AG08395 (cell line): ENCODE measurements at places on chromosomes 5 and 9.

GRCh38 chr5:6482735-6483134 lies 34.1 kb downstream of the UBE2QL1 start:
- DNase-seq: no peak

DNA sequence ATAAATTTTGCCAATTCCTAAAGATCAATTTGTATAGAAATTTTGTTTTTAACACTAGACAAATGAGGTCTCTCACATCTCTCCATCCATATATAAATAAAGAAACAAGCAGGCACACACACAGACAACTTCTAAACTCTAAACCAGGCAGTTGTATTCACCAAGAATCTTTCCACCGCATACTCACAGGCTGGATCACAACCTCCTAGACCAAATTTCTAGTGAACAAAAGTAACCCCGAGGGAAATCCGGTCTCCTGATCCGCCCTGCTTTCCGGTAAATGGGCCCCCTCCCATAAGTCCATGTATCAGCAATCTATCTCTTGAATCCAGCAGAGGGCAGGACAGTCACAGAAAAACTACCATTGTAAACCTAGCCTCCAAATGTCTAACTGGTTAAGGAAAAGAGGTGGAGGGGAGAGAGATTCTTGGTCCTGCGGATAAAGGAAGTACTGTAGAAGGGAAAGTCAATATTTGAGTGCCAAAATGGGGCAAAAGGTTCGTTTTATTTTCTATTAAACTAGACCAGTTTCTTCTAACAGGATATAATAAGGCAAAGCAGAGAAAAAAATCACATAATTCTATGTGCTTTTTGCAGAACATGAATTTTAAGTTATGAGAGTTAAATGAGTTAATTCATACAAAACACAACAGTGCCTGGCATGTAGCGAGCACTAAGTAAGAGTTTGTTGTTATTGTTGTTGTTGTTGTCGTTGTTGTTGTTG lies 4.8 kb upstream of the SMU1 start:
- peak; percentile 85 for DNase-seq

- DNase-seq: no peak
Observed at GRCh38 chr5:31944684-31945445, 229.3 kb downstream of the GOLPH3 start.

- DNase-seq: no peak
Observed at GRCh38 chr9:99832558-99832864, 10.8 kb downstream of the NR4A3 start.

- no peak for DNase-seq
Observed at GRCh38 chr9:26939955-26940711, 6.9 kb downstream of the PLAA start.

- DNase-seq: no peak
Observed at GRCh38 chr5:152378730-152379129, 26.3 kb downstream of the NMUR2 start.

- peak; percentile 75 for DNase-seq
Observed at GRCh38 chr5:97534166-97534565, 351.1 kb upstream of the RIOK2 start.
